Colonic mucosa (tissue), 4 donors: ENCODE measurements at places on chromosomes 1 and 21. TPM values are rescaled to one million over a fixed set of nuclear protein-coding genes. Genes with fewer than 3 reads are reported as not detected.

DNA sequence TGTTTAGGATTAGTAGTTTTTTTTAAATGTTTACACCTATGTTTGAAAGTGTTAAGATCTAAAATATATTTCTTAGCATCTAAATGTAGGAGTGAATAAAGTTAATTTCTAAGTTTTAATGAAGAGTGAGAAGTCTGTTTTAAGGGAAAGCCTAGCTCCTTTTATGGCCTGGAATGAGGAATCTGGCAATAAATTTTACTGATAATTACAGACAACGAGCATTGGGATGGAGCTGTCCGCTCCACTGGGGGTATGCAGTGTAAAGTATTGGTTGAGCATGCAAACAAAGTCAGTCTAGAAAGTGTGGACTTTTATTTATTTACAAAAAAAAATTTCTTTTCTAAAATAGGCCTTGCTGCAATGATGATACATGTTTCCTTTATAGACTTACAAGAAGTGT is 19.0 kb downstream of the CLIC6 start:
- no peak for DNase-seq

DNA sequence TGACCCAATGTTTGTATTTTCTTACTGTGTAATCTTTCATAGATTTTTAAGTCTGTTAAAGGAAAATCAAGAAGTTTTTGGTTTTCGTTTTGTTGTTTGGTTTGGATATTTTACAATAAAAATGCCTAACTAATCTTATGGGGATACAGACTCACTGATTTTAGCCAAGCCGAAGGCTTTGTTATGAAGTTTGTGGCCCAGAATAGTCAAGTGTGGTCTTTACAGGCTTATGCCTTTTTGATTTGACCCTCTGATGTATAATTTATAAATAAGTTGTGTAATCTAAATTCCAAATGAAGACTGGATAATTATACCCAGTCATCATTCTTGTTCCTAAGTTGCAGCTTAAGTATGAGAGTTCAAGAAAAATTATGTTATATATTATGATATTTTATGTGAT is 739.3 kb downstream of the ADGRL2 start:
- DNase-seq = no peak

GRCh38 chr1:116766616-116767469 is 12.6 kb downstream of the CD2 start:
- no peak for DNase-seq

KLHL20 gene
- 22.5 TPM for total RNA-seq

GRCh38 chr1:116878804-116879477 is 30.8 kb upstream of the PTGFRN start:
- no peak for DNase-seq

GRCh38 chr1:218459878-218460711 is 115.0 kb downstream of the TGFB2 start:
- no peak for DNase-seq

DNA sequence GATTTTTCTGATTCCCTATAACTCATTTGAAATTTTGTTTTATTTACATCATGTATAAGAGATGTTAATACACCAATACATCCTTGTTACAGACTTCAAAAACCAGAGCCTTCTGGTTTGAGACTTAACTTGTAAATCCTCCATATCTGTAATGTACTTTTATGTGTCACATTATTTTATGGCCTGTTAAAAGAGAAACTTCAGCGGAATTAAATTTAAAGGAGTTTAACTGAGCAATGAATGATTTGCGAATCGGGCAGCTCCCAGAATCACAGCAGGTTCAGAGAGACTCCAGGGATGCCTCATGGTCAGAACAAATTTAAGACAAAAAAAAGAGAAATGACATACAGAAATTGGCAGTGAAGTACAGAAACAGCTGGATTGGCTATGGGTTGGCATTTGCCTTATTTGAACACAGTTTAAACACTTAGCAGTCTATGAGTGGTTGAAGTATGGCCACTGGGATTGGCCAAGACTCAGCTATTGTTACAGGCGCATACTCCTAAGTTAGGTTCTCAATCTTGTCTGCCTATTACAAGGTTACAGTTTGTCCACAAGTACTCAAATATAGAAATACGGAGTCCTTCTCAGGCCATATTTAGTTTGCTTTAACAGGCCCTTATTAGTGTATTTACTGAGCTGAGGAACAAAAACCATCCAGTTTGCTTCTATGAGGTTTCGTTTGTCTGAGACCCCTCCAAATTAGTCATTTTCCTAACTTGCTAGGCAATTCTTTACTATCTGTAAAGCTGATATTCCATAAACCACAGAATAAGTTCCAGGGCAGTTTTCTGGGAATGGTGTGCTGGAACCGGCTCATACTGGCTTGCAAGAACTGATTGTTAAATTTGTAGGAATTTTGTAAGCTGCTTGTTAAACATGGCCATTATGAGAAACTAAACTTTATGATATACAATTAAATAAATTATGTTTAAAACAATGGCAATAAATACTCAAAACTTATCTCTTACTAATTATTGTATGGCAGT is 56.2 kb upstream of the WDR26 start:
- DNase-seq = no peak

- no peak for DNase-seq
These were observed 304.1 kb upstream of the ADGRL4 start for GRCh38 chr1:79310609-79311008.

- no peak for DNase-seq
These were observed 21.1 kb downstream of the MEGF6 start for GRCh38 chr1:3590139-3590763.

LRRC38 gene
- not detected for total RNA-seq

PRAMEF9 gene
- total RNA-seq = not detected

GRCh38 chr1:159980786-159981185 is 26.7 kb upstream of the SLAMF9 start:
- DNase-seq = no peak

TMPRSS15 gene
- total RNA-seq = not detected

KCNJ6 gene
- 0.05 TPM for total RNA-seq

- DNase-seq = no peak
These were observed 23.0 kb downstream of the ARHGEF16 start for GRCh38 chr1:3477241-3477995.

- no peak for DNase-seq
These were observed 70.6 kb upstream of the GORAB start for GRCh38 chr1:170461291-170461747.

ITLN1 gene
- total RNA-seq = 256 TPM

CYP4Z1 gene
- not detected for total RNA-seq

DNA sequence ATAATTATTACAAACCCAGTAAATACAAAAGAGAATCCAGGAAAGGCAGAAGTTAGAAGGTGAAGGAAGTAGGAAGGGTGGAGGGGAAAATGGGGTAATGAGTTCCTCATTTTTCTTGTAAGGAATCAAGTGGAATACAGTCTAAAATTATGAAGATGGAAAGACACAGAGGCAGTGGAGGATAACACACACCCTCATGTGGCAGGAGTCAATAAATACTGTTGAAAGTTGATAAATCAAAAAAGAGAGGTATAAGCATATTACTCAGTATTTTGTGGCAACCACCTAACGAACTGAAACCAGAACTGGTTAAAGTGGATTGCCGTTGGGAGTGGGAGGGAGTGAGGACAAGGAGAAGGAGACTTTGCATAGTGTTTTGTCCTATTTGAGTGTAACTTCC is 78.6 kb upstream of the SLC44A3 start:
- DNase-seq = no peak

TFAP2E gene
- 1.1 TPM for total RNA-seq

TNFRSF25 gene
- total RNA-seq = 33.1 TPM

DNA sequence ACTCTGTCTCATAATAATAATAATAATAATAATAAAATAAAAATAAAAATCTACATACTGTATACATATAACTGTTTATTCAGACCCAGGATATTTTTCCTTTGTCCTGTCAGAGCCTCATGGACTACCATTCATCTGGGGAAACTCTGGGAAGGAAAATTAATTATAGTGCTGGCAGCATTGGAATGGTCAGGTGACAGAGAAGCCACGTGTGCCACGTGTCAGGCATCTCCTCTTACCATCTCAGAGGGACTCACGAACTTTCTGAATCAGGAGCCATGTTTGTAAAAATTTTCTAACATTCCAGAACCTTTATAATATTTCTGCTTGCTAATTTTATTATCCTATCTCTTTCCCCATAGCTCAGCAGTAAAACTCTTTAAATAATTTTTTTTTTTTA is 97.8 kb upstream of the HNRNPU start:
- no peak for DNase-seq
